ENCODE measurements at places on chromosomes 6 and 20.

- DNase-seq: no peak
Measured at GRCh38 chr6:53623497-53623896, 42.1 kb downstream of the KLHL31 start.

DNA sequence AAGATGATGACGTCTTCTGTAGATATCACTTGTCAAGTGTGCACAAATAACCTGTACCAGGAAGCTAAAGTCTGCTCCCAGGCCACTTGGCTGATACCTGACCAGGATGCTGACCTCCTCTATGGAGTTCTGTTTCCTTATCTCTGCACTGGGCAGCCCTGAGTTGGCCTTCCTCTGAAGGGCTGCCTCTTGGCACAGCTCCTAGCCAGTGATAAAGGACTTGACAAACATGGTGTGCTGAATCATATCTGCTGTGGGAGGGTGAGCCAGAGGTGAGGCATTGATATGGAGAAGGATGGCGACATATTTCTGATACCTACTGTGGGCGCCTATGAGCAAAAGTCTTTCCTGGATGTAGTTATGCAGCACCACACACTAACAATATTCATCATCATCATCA, 32.8 kb upstream of the FOXA2 start:
- no peak for DNase-seq

GRCh38 chr6:105430685-105431084, 27.8 kb upstream of the PREP start:
- no peak for DNase-seq

DNA sequence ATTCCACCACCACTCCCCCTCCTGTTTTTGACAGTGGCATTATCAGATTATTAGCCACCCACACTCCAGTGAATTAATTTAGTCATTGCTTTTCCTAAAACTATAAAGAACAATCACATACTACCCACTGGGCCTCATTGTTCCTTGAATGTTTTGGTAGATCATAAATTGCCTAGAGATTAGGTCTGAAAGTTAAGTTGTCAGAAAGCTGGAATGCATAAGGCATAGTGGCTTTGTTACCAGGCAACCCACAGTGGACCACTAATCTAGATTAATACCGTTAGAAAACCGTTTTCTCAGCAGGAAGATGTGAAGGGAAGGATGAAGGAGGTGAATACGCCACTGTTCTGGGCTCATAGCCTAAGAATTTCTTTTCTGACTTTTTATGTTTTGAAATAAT, 75.6 kb downstream of the SAMD3 start:
- no peak for DNase-seq

- DNase-seq: peak; percentile 46
Measured at GRCh38 chr6:36912586-36912985, 26.8 kb downstream of the C6orf89 start.

- DNase-seq: no peak
Measured at GRCh38 chr6:3813150-3813780, 35.9 kb upstream of the FAM50B start.

DNA sequence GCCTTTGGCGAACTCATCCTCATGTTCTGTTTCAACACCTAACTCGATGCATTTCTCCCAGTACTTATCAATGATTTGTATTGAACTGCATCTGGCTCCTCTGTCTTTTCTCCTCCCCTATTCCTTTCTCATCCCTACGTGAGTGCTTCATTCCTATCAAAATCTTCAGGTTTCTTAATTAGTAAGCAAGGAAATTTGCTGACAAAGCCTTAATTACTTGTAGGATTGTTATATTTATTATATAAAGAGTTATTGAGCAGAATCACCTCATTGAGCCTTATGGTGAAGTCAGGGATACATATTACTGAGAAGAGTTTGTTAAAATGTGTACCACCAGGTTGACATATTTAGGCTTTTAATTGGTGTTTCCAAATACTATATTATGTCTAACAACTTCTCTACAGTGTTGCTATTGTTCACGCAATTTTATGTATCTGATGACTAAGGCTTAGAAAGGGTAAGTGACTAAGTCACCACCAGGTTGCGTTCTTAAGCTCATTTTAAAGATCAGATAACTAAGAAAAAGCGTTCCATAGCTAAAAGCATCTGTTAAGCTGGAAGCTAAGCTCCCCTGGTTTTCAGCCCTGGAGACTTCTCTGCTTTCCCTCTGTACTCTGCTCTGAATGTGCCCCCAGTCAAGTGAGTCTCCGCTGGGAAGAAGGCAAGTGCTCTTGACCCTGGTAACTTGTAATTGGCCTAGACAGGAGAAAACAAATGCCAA, 18.9 kb downstream of the SCGN start:
- no peak for DNase-seq

- no peak for DNase-seq
Measured at GRCh38 chr6:110661414-110661813, 153.9 kb downstream of the CDK19 start.

- DNase-seq: no peak
Measured at GRCh38 chr20:48949304-48950170, 28.0 kb downstream of the ARFGEF2 start.

DNA sequence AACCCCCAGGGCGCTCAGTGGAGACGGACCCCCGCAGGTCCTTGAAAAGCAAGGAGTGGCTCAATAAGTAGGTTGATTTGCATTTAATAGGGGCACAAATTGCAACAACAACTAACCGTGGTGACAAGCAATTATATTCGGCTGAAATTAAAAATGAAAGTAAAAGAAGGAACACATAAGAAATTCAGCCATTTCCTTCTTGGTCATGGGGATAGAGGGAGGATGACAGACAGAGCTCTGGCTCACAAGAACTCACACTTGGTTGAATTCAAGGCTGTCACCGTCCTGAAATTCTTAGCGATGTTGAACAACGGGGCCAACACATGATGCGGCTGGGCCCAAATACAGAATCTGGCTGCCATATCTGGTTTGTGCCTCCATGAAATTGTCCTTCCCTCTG, 129.0 kb downstream of the EDN3 start:
- no peak for DNase-seq

- DNase-seq: no peak
Measured at GRCh38 chr20:6120491-6120988, 2.3 kb downstream of the FERMT1 start.

DNA sequence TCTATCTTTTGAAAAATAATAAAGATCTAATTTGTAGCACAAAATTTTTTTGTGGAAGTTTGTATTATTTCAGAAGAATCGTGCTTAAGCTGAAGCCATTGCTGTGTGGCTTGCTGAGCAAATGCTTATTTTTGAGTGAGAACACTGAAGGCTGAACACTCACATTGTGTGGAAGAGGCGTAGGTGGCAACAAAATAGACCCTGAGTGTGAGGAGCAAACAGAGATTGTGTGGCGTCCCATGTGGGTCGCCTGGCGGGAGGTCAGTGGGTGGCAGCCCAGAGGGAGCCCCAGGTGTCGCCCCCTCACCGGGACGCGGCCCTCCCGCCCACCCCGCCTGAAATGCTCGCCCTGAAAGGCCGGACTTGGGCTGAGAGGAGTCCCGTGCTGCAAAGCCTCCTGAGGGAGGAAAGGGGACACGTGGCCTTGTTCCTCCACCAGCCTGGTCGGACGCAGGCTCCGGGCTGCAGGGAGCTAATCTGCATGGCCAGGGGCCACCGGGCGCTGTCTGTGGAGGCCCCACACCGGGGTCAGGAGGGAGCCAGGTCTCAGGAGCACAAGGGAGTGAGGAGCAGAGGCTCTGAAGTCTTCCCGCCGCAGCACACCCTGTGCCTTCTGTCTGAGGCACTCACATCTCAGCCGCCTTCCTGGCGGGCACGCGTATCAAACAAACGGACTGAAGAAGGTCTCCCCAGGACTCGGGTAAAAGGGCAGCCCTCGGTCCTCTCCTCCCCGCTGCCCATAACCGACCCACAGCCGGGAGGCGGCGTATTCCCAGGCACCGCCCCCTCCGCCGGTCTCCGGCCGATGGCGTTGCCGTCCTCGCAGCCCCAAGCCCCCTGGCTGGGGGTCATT, 15.9 kb downstream of the DDO start:
- no peak for DNase-seq

GRCh38 chr20:41524980-41525613, 93.1 kb downstream of the CHD6 start:
- DNase-seq: no peak

- no peak for DNase-seq
Measured at GRCh38 chr6:155309150-155309549, 5.1 kb downstream of the TFB1M start.

GRCh38 chr6:16253399-16254144, 15.2 kb downstream of the GMPR start:
- DNase-seq: no peak

GRCh38 chr6:96803106-96803481, 34.2 kb downstream of the GPR63 start:
- DNase-seq: no peak

- DNase-seq: no peak
Measured at GRCh38 chr20:63940472-63941266, 15.5 kb downstream of the UCKL1 start.

GRCh38 chr6:134198093-134198492, 119.8 kb downstream of the SGK1 start:
- no peak for DNase-seq

- DNase-seq: no peak
Measured at GRCh38 chr6:37731371-37731770, 33.7 kb upstream of the MDGA1 start.

DNA sequence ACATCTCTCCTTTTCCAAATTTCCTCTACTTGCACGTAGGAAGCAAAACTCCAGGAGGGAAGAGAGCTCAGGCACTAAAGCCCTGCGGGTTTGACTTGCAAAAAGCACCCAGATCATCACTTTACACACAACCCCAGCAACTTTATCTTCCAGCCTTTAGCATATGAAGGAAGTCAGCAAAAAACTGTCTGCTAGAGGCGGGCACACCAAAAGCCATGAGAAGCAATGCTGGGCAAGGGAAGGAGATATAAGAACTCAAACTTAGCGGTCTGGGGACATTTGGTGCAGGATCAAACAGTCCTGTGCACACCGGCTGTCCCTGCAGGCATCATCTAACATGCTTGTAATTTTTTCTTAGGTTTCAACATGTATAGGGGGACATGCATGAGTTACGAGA, 113.3 kb downstream of the JPH2 start:
- no peak for DNase-seq

DNA sequence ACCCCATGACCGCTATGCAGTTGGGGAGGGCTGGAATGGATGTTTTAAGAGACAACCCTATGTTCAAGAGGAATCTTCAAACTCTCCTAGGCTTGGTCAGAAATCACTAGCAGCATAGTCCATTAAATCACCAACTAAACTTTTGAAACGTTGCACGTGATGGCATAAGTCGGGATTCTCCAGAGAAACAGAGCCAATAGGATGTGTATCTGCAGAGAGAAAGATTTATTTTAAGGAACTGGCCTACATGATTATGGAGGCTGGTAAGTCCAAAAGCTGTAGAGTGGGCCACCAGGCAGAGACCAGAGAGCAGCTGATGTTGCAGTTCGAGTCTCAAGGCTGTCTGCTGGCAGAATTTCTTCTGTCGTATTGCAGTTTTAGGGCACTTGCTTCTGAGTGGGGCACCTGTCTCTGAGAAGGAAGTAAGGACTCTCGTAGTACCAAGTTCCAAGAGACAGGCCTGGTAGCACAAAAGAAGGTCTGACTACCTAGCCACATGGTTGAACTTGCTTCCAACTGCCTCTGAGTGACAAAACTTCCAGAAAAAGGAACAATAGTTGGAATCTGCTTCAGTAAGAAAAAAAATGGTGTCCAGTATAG, 11.9 kb upstream of the IFNGR1 start:
- no peak for DNase-seq

DNA sequence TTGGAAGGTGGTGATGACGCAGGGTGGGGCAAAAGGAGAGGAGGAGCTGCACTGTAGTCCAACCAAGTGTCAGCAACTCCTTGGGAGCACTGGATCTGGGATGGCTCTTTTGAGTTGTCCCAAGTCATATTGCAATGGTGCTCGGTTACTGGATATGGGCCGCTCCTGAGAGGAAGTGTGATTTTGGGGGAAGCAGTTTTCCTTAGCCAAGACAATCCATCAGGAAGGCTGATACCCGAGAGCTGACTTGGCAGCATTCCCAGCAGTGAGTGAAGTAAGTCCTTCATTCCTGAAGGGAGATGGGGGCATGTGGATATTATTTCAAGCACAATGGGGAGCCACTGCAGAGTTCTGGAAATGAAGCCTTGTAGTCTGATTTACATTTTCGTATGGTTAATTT, 354.1 kb downstream of the RFPL4B start:
- DNase-seq: no peak

DNA sequence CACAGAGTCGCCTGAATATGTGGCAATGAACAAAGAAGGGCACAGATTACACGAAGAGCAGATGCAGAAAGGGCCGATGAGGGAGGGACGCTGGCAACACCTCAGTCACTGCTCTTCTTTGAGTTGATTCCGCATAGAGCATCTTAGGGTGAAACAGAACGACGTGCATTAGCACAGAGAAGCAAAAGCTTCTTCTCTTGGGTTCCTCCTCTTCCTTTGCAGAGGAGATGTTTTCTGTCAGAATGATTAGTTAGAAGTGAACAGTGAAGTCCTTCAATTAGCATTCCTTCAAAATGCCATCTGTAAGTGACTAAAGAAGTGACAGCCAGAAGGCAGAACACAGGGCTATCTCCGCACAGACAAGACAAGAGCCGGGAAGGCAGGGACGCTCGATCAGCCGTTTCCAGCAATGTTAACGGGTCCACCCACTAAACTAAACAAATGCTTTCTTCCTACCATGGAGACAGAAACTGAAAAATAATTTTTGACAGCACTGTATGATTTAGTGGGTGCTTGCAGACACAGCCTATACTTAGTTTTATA, 219.8 kb upstream of the AGPAT4 start:
- DNase-seq: no peak

- DNase-seq: no peak
Measured at GRCh38 chr6:55694148-55694547, 115.2 kb upstream of the HMGCLL1 start.

DNA sequence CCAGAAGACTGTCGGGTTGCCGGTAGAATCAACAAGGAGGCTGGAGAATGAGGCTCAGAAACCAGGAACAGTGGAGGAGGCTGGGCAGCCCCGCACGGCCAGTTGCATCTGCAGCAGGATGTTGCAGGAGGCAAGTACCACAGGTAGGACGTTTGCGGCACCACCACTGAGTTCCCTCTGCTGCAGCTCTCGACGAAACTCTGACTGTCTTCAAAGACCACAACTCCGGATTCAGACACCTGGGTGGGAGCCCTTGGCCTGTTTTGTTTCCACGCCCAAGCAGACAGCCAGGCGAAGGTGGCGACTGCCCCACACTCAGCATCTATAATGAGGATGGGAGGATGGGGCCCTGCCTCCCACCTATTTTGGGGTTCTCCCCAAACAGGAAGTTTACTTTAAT, 218.2 kb downstream of the ZDHHC14 start:
- no peak for DNase-seq

- no peak for DNase-seq
Measured at GRCh38 chr20:33908336-33908735, 85.4 kb upstream of the RALY start.

All from activated CD4-positive, alpha-beta T cell treated with anti-CD3 and anti-CD28 coated beads, Interleukin-2, amount 50 U/mL, for 24 hours (primary cell).